GM23338 (cell line): ENCODE measurements at places on chromosomes 4 and X. TPM values are rescaled to one million over a fixed set of nuclear protein-coding genes. Genes with fewer than 3 reads are reported as not detected.

DNA sequence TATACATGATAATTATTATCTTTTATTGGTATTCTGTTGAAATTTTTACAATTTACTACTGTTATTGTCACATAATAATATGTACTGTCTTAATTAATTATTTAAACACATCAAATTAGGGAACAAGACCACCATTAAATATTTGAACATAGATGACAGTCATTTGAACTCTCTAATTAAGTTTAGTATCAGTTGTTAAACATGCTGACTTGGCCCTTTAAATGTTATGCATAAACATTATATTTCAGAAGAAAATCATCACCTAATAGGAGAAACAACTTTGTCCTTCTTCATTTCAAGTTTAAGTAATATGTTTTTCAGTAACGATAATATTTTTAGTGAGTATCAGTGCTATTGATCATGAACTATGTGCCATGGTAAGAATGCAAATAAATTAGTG, 623.5 kb upstream of the GNPDA2 start:
- no peak for DNase-seq

- DNase-seq, result peak; percentile 50
These were observed 33.4 kb downstream of the CYTL1 start for GRCh38 chr4:4985844-4986243.

- peak; percentile 1 for DNase-seq
These were observed 6.2 kb upstream of the PUDP start for GRCh38 chrX:7154041-7154597.

Gene SNCA
- polyA plus RNA-seq, result 26.3 and 31.1 TPM in 2 replicates

DNA sequence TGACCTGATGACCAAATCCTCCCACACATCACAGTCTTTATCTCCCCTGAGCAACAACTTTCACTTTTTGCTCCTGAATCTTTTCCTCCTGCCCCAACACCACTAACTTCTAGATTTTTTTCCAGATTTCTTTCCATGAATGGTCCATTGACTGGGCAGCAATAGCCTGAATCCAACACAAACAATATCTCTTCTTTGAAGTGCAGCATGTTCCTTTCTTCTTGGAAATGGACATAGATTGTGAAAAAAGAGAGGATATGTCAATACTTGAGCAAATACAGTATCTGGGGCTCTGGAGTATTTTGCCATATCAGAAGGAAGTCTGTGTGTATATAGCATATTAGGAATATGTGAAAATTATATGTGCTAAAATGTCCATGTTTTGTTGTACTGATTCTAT, 55.2 kb downstream of the CDS1 start:
- no peak for DNase-seq
